ENCODE measurements at places on chromosomes 6 and 20.
A peak's percentile ranks its signal among the peaks of the same experiment; 100 is the strongest.

DNA sequence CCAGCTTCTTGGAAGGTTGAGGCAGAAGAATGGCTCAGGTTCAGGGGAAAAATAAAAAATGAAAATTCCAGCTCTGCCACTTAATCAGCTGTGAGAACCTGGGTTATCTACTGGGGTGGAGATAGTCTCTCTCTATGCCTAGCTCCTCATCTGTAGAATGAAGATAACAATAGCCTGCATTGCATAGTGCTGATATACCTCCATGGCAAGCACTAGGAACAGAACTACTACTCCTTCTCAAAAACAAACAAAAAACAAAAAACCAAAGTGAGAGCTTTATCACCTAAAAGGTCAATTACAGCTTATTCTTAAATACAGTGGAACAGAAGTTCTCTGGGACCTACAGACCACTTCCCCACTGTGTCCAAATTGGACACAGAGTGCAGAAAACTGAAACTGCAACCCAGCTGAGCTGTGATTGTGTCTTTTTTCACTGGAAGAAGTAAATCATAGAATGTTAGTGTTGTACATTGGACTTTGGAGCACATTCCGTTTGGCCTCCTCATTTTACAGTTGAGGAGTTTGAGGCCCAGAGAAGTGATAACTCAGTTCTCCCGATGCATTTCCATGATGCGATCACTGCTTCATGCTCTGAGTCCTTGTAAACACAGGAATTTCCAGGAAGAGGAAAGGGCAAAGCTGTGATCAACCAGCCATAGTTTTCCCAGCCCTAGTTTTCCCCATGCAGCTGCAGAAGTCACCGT lies 23.3 kb downstream of the MTFR2 start:
- DNase-seq: no peak

GRCh38 chr6:722608-723007 lies 29.7 kb upstream of the EXOC2 start:
- DNase-seq: no peak

DNA sequence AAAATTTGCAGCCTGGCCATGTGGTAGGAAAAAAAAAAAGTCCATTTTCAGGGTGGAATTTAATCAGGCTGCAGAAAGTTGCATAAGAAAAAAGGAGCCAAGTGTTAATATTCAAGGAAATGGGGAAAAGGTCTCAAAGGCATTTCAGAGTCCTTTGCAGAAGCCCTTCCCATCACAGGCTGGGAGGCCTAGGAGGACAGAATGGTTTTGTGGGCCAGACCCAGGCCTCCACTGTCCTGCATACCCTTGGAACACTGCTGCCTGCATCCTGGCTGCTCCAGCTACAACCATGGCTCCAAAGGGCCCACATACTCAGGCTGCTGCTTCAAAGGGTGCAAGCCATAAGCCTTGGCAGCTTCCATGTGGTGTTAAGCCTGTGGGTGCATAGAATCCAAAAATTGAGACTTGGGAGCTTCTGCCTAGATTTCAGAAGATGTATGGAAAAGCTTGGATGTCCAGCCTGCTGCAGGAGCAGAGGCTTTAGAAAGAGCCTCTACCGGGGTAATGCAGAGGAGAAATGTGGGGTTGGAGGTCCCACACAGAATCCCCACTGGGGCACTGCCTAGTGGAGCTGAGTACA lies 239.0 kb upstream of the STXBP5 start:
- DNase-seq: no peak

- peak; percentile 13 for DNase-seq
Measured at GRCh38 chr20:50381771-50382593, 128.2 kb upstream of the PTPN1 start.

GRCh38 chr6:38054527-38055202 lies 235.1 kb downstream of the ZFAND3 start:
- DNase-seq: no peak

- peak; percentile 78 for DNase-seq
Measured at GRCh38 chr6:32969685-32970412, 1.5 kb downstream of the BRD2 start.

GRCh38 chr6:137776256-137776655 lies 90.8 kb upstream of the TNFAIP3 start:
- DNase-seq: no peak

DNA sequence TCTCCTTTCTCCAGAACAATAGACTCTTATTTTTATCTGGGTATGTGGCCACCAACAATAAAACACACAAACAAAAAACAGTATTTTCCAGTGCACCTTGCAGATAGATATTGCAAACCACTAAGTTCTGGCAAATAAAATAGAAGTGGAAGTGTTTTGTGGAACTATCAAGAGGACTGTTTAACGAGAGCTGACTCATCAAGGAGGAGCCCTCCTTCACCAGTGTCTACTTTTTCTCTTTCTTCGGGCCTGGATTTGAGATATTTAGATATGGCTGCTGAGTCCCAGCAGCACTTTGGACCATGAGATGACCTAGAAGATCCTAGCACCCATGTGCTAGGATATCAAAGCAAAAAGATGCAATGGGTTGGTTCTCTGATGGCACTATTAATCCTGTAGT lies 154.7 kb downstream of the AIG1 start:
- DNase-seq: no peak

- no peak for DNase-seq
Measured at GRCh38 chr6:72890671-72891070, 268.8 kb downstream of the KCNQ5 start.
